ENCODE measurements at places on chromosomes 2 and 18.
A peak's percentile ranks its signal among the peaks of the same experiment; 100 is the strongest.

- no peak for DNase-seq
These were observed 193.8 kb downstream of the ANKRD30B start for GRCh38 chr18:14941792-14942191.

DNA sequence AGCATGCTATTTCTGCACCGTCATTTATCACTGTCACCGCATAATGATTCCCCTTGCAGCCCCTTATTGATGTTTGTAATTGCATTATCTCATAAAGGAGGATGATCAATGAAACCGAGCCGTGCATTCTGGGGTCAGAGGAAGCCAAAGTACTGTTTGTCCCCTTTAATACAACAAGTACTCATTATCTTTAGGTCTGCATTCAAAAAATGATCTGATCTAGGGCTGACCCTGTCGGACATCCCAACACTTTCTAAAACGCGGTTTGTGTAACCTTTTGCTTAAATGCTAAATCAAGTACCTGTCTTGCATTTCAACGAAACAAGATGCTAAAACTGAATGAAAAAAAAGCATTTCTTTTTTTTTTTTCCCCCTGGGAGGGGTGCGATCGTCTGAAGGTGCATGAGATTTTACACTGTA is 143.8 kb downstream of the MEIS1 start:
- DNase-seq: no peak

DNA sequence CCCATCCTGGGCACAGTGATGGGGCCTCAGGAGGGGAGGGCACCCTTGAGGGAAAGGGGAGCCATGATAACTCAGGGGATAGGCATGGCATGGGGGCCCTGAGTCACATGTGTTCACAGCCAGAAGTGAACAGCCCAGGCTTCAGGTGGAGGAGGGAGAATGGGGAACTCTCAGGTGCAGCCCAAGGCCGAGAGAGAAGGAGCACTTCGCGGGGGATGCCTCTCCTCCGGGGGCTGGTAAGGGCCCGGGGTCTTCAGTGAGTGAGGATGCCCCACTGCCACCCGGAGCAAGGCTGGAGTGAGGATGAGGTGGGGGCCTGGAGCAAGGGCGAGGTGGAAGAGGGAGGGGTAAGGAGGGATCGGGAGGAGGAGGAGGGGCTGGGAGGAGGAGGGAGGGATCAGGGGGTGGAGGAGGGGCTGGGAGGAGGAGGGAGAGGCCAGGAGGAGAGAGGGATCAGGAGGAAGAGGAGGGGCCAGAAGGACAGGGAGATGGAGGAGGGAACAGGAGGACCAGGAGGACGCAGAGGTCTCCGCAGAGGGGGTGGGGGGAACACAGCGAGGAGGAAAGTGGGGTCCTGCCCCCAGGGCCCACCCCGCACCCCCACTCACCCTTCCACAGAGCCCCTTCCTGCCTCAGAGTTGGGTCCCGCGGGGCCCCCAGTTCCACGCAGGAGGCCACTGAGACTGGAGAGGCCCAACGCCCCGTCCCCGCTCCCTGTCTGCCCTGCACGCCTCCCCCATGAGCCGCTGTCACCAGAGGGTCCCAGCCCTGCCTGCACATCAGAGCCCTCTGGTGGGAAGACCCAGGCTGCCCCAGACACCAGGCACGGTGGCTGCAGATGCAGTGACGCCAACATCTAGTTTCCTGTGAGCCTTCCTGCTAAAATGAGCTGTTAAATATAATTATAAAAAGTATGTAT is 42.8 kb downstream of the RAMP1 start:
- no peak for DNase-seq

GRCh38 chr2:196586511-196586991 is 53.0 kb upstream of the CCDC150 start:
- DNase-seq: no peak

DNA sequence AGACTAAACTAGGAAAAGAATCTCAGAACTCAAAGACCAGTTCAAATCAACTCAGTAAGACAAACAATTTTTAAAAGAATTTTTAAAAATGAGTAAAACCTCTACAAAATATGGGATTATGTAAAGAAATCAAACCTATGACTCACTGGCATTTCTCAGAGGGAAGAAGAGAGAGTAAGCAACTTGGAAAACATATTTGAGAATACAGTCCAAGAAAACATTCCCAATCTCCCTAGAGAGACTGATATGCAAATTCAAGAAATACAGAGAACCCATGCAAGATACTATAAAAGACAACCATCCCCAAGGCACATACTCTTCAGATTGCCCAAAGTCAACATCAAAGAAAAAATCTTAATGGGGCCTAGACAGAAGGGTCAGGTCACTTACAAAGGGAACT is 162.7 kb downstream of the WDPCP start:
- DNase-seq: no peak

- DNase-seq: no peak
These were observed 206.7 kb downstream of the SH3RF3 start for GRCh38 chr2:109335631-109336176.

GRCh38 chr18:36420826-36421225 is 123.3 kb downstream of the FHOD3 start:
- no peak for DNase-seq

DNA sequence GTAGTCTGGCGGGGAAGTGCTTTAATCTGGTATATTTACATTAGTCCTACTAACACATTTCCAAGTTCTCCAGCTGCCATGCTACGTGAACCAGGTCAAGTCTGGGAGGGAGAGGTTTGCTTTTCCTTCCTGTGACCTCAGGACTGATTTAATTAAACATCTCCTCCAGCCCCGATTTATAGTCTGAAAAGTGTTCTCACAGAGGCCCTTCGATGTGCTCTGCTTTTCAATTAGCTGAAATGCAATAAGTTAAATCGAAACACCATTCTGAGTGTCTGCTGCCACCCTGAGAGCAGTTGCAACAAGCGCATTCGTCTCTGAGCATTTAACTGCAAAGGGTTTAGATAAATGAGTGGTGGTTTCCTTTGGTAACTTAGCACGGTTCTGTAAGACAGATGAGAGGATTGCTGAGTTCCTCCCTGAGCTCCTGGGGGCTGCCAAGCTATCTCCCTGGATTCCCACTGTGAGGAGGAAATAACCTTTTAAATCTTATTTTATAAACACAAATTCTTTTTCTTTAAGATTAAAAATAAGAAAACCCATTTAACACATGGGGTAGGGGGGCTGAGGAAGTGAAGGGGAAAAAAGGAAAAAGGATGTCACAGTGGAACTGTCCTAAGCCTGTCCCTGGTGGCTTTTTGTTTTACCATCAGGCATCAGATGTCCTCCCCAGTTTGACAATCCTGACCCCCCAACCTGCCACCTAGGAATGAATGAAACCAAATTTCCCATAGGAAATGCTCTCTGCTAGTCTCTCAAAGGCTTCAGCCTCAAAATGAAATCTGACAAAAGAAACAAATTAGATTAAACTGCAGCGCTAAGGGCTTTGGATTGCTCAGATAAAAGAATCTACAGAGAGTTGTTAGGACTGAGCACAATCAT is 56.5 kb upstream of the CREB1 start:
- DNase-seq: no peak

DNA sequence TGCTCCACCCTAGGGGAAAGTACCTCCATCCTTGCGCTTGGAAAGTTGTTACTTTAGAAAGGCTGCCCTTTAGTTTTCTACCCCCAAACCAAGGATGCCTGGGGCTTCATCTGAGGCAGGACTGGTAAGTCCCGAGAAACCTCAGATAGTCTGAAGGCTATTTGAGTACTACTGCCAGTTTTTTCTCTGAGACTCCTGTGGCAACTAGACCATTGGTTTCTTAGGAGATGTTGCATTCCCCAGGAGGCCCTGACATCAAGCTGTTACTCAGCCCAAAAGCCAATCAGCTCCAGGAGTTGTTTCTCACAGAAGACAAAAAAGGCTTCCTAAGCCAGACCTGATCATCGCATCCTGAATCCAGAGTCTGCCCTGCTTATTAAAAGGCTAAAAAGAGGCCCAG is 67.2 kb downstream of the COLEC12 start:
- no peak for DNase-seq

DNA sequence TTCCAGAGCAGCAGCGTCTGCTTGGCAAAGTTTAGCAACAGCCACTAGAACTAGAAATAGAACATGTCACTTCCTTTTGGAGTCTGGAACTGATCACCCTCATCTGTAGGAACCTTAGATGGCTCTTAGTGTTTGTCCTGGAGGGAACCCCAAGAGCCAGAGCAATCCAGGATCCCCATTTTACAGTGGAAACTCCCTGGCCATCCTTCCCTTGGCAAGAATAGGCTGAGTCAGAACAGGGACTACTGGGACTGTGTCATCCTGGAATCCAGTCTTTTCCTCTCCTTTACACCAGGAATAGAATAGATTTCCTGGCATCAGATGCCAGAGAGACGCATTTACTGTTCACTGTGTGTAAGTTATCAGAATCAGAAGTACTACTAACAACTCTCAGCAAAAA is 33.2 kb upstream of the GRHL1 start:
- DNase-seq: no peak

GRCh38 chr2:234290671-234291070 is 206.2 kb downstream of the ARL4C start:
- DNase-seq: peak; percentile 38

DNA sequence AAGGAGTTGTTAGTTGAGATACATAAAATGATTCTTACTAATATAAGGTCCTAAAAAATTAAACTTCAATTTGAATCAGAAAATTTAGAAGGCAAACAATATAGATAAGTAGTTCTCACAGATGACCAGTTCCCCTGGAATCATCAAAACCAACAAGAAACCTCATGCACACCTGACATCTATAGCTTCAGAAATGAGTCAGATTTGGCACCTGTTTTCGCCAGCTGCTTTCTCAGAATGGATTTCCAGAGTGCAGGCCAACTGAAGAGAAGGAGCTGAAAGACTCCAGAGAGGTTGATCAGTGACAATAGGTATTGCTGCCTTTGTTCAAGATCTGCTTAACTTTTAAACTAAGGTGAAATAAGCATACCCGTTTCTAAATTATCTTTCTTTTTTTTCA is 192.4 kb downstream of the RDH14 start:
- DNase-seq: no peak

DNA sequence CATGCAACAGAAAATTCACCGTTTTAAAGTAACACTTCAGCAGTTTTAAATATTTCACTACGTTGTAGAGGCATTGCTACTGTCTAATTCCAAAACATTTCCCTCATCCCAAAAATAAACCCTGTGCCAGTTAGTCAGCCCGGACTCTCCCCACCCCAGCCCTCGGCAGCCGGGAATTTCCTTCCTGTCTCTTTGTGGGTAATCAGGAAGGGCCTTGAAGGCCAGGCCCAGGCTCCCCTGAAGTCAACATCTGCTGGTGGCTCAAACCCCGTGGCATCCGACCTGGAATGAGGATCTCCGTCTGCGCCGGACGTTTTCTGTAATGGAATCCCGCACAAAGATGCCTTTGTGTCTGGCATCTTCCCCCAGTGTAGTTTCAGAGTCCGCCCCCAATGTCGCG is 219.6 kb downstream of the SNTG2 start:
- no peak for DNase-seq

DNA sequence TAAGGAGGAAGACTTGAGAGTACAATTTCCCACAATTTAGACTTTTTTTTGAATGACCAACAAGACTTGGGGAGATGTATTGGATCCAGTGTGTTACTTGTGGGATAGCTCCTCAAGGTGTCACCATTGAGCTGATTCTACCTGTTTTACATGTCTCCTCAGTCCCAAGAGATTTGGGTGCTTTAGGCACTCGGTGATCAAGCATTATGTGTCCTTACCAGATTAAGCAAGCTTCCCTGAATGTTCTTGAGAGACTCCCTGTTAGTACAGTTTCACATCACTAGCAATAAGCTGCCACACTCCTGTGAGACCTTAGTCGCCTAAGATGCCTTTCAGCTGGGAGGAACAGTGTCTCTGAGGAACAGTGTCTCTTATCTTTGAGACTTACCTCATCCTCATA is 384.3 kb upstream of the SYT4 start:
- DNase-seq: no peak

DNA sequence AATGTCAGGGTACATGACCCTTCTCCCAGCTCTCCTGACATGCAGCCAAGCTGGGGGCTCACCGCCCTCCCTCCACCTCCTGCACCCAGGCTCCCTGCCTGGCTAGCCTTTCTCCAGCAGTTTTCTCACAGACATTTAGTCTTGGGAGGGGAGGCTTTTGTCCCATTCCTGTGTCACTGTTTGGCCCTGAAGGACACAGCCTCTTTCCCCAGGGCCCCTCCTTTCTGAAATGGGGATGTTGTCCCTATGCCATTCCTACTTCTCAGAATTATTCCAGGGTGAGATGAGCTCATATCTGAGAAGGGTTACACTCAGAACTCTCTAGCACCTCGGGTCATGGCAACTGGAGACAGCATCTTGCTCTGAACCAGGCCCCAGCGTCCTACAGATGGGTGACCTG is 47.3 kb upstream of the MRPL33 start:
- no peak for DNase-seq

GRCh38 chr2:219744600-219744999 is 117.2 kb downstream of the SLC4A3 start:
- DNase-seq: no peak

DNA sequence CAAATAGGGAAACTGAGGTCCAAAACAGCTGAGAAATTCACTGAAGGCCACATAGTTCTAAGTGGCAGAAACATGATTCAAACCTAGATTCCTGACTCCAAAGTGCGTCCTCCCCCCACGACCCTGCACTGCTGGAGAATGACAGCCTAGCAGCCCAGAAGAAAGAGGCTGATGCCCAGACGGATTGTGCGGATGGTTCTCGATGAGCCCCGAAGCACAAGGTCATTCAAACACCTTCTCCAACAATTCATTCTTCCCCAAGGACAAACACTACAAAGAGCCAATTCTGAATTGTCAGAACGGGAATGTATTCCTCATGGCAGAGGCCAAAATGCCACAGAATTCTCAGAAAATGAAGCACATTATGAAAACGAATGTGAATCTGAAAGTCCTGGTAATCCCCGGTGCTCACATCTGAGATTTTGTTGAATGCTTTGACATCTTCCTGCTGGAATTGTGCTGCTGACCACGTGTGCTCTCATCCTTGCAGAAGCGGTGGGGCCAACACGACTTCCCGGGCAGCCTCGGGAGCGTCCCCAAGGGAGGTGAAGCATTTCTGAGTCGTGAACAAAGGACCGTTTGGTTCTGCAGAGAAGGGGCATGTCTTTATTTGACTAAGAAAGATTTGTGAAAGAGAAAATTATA is 337.0 kb downstream of the EIPR1 start:
- no peak for DNase-seq

DNA sequence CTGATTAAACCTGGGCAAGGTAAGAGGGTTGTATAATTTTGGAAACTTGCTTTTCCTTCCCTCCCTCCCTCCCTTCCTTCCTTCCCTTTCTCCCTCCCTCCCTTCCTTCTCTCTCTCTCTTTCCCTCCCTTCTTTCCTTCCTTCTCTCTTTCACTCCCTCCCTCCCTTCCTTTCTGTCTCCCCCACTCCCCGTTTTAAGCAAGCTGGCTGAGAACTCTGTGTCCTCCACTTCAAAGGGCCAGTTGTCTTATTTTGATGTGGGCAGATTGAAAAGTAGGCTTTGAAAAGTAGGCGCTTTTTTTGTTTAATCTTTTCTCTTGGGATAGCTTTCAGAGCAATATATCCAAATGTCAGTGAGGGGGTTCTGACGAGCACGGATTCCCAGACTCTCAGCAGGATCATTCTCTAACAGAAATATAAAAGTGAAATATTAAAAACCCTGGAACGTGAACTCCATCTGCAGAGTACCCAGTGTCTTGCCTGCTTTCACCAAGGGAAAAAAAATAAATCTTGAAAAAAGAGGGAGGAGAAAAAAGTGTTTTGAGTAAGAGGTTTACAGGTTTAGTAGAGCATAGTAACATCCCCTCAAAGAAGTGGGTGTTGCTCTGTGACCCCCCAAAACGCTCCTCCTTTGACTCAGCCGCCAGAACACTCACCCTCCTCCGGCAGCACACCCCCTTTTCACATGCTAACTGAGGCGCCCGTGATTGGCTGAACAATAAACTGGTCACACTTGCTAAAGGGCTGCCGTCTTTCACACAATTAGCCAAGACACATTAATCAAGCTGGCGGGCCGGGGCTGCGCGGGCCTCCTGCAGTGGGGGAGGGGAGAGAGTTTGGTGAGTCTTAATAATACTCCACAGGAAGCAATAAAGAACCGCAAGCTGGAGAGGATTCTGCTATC is 52.2 kb downstream of the CDK15 start:
- no peak for DNase-seq
